Stimulated activated CD4-positive, alpha-beta T cell treated with anti-CD3 and anti-CD28 coated beads, Interleukin-15, amount 100 ng/mL, for 1 hour (primary cell): ENCODE measurements at places on chromosomes 6 and 20.

DNA sequence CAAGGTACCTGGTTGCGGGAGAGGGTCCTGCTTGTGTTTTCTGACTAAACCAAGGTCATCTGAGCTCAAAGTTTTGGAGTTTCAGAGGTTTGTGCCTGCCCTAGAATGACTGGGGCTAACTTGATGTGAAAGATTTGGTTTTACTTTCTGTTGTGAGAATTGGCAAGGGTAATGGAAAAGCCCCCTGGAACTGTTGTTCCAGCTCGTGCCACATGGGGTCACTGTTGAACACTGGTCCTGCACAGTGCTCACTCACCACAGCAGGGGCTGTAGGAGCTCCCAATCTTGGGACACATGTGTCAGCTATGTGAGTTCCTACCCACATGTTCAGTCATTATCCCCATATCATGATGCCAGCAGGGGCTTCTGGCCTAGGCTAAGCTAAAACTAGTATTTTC is 6.5 kb downstream of the TGM6 start:
- peak; percentile 39 for DNase-seq

- DNase-seq, result no peak
Observed at GRCh38 chr6:7887278-7887991, 23.2 kb downstream of the TXNDC5 start.

- no peak for DNase-seq
Observed at GRCh38 chr20:3328501-3328900, 79.0 kb downstream of the DNAAF9 start.

- no peak for DNase-seq
Observed at GRCh38 chr6:84193114-84193708, 34.2 kb downstream of the CEP162 start.

- DNase-seq, result no peak
Observed at GRCh38 chr6:2578767-2579166, 172.0 kb downstream of the MYLK4 start.

GRCh38 chr6:118283766-118284165 is 264.3 kb upstream of the PLN start:
- no peak for DNase-seq

- no peak for DNase-seq
Observed at GRCh38 chr20:40991181-40991889, 37.3 kb upstream of the TOP1 start.

DNA sequence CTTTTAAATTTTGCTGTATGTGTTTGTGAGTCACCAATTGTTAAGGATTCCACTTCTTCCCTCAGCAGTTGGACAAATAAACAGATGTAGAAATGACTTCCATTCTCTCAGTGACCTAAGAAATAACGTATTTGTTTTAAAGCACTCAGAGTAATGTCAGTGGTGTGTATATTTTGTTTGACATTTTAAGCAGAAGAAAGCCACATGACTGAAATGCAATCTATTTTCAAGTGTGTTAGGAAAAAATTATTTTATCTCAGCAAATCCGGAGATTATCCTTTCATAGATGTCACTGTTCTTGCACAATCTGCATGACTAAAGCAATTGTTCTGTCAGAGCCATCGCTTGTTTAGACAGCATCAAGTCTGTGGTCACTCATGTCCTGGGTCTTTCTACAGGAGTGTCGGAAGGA is 77.1 kb downstream of the JAG1 start:
- DNase-seq, result no peak

GRCh38 chr20:45470262-45470931 is 844 bp downstream of the WFDC2 start:
- peak; percentile 5 for DNase-seq

DNA sequence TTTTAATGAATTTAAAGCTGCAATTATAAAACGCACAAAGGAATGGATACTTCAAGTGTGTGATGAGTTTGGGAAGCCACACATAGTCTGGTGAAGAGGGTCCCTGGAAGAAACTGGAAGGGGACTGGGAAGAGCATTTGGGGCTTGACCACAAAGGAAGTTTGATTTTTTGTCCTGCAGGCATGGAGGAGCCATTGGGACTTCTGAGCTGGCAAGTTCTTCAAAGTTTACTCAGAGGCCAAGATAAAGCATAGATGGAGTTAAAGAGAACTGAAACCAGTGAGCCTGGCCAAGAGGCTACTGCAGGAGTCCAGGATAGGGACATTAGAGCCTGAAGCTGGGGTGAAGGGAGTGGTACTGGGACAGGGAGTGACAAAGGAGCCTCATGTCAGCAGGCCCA is 95.0 kb downstream of the AIG1 start:
- DNase-seq, result no peak

DNA sequence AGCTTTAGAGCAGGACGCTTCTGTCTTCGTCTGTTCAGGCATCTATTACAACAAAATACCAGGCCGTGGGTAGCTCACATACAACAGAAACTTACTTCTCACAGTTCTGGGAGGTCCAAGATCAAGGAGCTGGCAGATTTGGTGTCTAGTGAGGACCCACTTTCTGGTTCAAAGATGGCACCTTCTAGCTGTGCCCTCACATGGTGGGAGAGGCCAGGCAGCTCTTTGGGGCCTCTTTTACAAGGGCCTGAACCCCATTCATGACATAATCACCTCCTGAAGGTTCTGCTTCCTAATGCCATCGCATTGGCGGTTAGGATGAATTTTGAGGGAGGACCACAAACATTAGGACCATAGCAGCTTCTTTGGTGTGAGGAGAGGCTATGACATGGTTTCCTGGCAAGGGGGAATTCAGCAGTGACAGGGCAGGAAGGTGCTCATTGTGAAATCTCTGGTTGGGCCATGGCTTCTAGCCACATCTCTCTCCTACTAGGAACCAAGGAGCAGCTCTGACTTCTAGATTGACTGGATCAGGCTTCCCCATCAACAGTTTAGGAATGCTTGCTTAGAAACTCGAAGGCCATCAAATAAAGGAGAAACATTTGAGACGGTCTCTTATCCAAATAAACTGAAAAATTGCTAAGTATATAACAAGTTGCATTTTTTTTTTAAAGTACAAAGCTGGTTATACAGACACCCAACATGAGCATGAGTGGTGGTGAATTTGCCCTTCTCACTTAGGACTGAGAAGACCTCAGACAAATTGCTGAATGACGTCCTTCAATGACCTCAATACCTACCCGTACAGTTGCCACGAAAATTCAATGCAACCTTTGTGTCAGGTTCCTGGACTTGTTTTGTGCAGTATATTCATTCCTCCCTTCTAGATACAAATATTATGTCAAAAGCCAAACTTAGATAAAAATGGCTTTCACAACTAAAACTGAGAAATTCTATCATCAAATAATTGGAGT is 140.7 kb downstream of the ZDHHC14 start:
- DNase-seq, result no peak

DNA sequence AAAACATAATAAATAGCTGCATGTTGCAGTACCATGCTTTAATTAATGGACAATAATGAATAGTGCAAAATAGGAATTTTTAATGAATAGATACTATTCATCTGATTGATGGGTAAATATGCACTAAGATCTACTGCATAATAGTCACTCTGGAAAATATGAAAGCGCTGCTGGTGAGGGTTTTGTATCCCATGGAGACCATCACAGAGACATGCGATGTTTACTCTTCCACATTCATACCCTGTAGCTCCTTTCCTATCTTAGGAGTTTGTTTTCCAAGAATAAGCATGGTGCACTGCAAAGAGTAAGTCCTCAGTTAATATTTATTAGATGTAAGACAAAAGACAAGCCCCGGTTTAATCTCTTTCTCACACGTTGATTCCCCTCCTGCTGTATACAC is 81.4 kb downstream of the NRSN1 start:
- DNase-seq, result no peak

GRCh38 chr6:166656230-166657151 is 29.4 kb upstream of the RPS6KA2 start:
- no peak for DNase-seq

GRCh38 chr6:136361787-136362186 is 72.1 kb upstream of the BCLAF1 start:
- DNase-seq, result no peak

DNA sequence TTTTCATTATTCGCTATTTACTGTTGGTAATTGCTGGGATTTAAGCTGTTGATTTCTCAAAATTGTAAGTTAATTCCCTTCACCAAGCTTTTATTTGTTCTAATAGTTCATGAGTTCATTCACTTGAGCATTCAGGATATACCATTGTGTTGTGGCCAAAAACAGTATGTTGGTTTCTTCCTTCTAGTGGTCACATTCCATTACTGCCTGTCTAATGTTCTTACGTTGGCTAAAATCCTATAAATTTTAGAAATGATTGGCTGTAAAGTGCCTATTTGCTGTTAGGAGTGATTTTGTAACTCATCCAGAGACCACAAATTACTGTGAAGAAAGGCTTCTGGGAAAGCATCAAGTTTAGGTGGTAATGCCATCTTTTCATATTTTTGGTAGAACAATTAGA is 76.3 kb downstream of the FARS2 start:
- no peak for DNase-seq

- DNase-seq, result no peak
Observed at GRCh38 chr6:106906232-106906631, 68.3 kb downstream of the CD24 start.

GRCh38 chr6:85402922-85403321 is 47.0 kb upstream of the NT5E start:
- DNase-seq, result no peak

- no peak for DNase-seq
Observed at GRCh38 chr6:135877666-135878065, 26.2 kb downstream of the PDE7B start.

- no peak for DNase-seq
Observed at GRCh38 chr20:26163890-26164289, 467.2 kb upstream of the ZNF337 start.

GRCh38 chr20:46701556-46701955 is 7.9 kb upstream of the SLC2A10 start:
- DNase-seq, result no peak

GRCh38 chr6:135227349-135227748 is 46.2 kb downstream of the MYB start:
- no peak for DNase-seq

DNA sequence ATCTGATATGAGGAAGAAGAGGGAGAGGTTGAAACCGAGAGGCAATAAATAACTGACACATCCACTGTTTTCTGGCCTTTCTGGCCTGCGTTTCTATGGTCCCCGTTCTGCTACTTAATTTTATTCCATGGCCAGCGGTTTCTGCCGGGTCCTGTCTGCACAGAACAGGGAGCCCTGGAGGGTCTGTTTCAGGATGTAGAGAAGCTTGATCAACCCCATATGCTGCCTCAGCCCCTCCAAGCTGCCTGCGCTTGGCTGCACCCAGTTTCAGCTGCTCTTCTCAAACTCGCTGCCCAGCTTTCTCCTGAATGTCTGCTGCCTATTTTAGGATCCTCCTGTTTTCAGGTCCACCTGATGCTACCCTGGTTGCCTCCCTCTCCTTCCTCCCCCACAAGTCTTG is 18.5 kb upstream of the PACSIN1 start:
- no peak for DNase-seq

- DNase-seq, result no peak
Observed at GRCh38 chr20:8216375-8217200, 84.5 kb downstream of the PLCB1 start.
